Activated CD4-positive, alpha-beta T cell treated with anti-CD3 and anti-CD28 coated beads, Interleukin-2, amount 10 ng/mL, durations not matched to agents 24 days and 14 days (primary cell): ENCODE measurements at places on chromosomes 13 and 19. TPM values are rescaled to one million over a fixed set of nuclear protein-coding genes. Genes with fewer than 3 reads are reported as not detected.

DNA sequence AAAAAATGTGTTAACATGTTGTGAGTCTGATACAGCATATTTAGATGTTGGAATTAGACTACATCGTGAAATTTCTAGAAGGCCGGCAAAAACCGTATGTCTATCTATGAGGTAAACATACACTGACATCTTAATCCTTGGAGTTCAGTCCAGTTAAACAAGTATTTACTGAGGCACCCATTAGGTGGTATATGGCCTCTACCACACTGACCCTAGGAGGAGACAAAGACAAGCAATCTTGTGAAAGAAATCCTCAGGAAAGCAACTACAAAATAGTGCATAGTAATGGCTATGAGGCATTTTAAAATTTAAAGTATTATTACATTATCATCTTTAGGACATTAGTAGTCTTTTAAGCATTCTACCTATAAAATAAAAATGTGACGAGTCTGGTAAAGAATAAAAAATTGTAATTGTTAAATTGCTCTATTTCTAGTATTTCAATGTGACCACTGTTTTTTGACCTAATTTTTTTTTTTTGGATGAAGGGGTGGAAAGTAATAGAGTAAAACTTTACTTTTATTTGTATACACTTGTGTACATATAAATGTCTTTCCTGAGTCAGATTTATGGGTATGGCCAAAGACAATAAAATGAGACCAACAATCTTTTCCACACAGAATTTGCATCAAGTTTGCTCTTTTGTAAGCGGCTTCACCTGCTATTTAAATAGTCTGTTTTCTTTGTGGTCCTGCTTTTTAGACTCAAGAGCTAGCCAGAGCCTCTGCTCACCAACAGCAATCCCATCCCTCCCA lies 50.5 kb downstream of the KATNAL1 start:
- DNase-seq: no peak

DNA sequence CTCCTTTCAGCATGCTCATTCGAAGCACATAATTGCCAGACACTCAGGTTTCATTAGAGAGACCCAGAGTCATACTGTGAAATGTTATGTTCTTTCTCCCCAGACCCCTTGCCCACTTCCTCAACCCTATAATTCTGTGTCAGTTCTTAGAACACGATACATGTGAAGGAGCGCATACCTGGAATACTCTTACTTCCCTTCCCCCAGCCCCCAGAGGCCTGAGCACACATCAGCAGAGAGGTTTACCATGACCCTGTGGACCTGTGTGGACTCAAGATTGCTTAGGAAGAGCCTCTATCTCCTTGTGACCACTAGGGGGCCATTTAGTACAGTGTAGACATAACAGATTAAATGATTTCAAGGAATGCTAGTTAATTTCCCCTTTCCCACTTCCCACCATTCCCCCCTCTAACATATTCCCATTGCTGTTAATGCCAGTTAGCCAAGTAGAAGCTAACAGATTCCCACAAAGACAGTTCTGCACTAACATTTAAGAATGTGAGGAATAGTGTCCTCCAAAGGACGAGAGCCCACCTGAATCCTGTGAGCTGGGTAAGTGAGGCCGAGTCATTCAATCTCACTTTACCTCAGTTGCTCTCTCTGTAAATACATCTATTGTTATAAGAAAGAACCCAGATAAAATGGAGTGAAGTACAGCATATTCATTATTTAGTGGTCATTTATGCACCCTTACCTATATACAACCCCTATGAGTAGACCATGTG lies 154.2 kb upstream of the MAB21L1 start:
- DNase-seq: no peak

DNA sequence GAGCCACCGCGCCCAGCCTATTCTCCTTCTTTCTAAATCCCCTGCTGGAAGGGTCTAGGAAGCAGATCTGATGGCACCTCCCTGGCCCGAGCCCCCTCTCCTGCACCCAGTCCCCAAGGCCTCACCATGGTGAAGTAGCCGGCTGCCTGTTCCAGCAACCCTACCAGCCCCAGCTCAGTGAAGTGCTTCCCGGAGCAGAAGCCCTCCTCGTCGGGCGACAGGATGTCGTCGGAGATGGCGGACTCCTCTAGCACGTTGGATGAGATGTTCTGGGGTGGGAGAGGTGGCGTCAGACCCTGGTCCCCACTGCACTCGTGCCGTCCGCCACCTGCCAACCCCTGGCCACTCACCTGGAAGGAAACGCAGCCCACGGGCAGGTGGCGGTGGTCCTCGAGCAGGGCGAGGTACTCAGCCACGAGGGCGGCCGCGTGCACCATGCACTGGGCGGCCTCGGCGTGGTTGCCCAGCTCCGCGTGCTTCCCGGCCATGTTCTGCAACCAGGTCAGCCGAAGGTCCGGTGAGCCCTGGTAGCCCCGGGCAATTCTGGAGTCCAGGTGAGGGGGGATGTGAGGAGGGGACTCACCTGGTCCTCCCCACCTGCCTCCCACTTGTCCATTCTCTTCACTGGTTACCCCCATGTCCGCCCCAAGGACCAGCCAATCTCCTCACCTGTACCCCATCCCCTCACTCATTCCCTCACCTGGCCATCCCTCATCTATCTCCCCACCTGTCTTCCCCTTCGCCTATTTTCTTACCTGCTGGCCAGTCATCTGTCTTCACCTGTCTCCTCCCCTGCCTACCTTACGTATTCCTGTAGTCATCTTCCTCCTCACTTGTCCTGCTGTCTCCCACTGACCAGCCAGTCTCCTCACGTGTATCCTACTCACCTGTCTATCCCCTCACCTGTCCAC lies 11.5 kb upstream of the KANK2 start:
- DNase-seq: no peak

NLRP5 gene
- not detected in 2 replicates for total RNA-seq
